ENCODE measurements at places on chromosomes 3 and 15.

DNA sequence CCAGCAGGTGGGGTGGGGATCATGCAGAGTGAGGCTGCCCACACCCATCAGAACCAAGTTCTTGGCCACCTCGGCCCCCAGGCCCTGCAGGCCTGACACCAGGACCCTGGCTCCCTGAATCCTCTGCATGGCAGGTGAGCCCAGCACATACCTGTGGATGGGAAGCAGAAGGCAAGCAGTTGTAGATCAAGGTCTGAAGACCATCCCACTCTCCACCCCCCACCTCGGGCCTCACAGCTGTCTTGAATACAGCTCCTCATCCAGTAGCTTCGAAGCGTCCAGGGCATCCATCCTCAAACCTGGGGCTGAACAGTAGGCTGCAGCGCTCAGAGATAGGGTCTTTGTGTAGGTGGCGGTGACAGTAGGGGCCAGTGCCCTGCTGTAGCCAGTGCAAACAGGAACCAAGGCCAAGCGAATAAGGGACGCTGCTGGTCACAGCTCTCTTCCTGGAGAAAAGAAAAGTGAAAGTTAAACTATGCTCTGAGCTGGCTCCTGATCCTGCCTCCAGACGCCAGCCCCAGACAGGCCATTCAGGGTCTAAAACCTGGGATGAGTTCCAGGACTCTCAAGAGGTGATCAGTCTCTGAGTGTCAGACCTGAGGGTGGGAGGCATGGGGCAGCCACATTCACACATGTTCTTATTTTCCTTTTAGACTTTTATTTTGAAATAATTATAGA is at the start of gene UBA7:
Gene UBA7, minus strand, starts transcription at position 457 of the 678 bp plus-strand sequence. Its CDS starts 166 bp downstream, at position 291.
- peak; percentile 50 for DNase-seq

DNA sequence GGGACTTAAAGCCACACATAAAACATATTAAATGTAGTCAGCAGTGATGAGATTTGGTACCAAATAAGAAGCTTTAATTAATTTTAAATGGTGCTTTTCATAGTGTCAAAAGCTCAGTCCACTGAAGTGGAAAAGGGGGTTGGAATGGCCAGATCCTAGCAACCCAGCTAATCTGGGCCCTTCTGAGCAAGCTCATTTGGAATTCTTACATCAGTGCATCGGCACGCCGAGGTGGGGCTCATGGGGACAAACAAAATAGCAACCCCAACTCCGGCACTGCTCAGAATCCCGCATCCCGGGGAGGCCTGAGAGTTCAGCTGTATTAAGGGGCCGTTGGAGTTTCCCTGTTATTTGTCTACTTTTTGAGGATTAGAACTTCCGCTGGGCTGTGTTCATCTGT is 526.4 kb downstream of the SOX2 start:
- no peak for DNase-seq

GRCh38 chr3:20424086-20424485 is 238.1 kb upstream of the SGO1 start:
- DNase-seq = no peak

- DNase-seq = no peak
These were observed 9.7 kb downstream of the NCBP2 start for GRCh38 chr3:196932600-196932999.

- no peak for DNase-seq
These were observed 184.0 kb downstream of the ABHD5 start for GRCh38 chr3:43874731-43875130.

DNA sequence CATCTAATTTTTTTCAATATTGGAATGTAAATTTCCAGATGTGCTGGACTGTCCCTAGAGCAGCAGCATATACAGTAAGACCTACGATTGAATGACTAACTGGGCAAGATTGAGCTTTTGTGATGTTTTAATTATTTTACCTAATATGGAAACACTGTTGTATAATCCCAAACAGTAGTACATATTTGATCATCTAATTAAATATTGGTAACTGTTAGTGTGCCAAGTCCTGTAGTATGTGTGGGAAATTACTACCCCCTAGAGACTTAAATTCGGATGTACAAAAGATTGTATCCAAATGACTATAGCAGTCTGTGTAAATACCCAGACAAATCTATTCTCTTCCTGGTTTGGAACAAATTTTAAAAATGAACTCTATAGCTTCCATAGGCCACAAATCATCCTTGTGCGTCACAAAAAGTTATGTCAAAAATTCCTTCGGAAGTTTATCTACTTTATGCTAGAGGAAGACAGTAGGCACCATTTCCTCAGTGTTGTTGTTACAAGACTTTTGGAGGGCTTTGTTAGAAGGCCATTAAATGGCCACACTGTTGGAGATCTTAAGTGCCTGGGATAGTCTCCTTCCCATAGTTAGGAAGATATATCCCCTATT is 41.6 kb downstream of the NKIRAS1 start:
- no peak for DNase-seq

GRCh38 chr3:192915722-192916121 is 1.9 kb downstream of the MB21D2 start:
- no peak for DNase-seq

DNA sequence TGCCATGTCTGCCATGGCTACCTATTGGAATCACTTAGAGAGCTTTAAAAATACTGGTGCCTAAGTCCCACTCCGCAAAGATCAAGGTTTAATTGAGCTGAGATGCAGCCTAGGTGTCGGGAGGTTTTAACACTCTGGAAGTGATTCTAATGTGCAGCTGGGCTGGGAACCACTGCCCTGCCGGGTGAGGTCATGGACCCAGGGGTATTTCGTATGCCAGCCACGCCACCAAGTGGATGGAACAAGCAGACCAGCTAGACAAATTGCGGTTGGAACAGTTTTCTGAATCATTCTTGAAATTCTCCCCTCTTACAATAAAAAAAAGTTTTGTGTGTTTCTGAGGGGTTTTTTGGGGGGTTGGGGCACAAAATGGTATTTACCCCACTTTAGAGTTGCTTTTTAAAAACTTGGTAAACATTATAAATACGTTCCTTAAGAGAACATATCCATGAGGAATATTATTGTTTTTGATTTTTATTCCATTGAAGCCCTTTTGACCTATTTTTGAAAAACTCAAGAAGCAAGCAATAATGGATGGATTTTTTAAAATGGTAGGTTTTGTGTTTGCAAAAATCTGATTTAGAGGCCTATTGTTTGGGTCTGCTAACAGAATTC is 66.2 kb upstream of the CSTA start:
- DNase-seq = peak; percentile 37

DNA sequence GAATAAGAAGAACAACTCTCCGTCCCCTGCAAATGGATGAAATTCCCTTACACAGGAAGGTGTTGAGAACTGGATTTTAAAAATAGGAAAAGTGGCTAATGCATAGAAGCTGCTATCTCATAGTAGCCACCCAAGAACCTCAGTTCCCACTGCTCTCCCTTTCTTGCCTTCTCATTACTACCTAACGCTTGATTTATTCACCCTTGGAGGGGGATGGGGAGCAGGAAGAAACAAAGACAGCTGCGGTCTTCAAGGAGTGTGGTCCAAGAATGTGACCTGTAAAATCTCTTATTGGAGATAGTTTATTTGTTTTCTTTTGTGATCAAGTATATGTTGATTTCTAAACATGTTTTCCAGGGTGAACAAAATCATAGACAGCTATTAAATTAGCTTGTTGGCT is 274.1 kb upstream of the CTNNB1 start:
- no peak for DNase-seq

GRCh38 chr3:157529085-157529484 is 25.9 kb upstream of the VEPH1 start:
- no peak for DNase-seq

- DNase-seq = no peak
These were observed 157.6 kb downstream of the SHQ1 start for GRCh38 chr3:72690629-72691028.

DNA sequence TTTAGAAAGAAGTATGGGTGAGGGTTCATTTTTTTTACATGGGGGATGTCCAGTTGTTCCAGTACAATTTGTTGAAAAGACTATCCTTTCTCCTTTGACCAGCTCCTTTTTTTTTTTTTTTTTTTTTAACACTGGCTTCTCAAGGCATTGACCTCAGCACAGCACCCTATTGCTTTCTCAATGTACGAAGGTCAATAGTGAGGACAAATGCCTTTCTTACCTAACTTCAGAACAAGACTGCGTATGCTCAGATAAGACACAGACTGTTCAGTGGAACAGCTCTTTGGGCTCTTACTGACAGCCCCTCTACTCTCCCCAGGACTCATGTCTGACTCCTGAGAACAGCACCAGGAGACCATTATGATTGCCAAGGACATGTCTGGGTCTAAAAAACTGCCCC is 10.4 kb upstream of the CILP start:
- DNase-seq = no peak

- DNase-seq = no peak
These were observed 107.5 kb upstream of the MRPS22 start for GRCh38 chr3:139236336-139236735.

DNA sequence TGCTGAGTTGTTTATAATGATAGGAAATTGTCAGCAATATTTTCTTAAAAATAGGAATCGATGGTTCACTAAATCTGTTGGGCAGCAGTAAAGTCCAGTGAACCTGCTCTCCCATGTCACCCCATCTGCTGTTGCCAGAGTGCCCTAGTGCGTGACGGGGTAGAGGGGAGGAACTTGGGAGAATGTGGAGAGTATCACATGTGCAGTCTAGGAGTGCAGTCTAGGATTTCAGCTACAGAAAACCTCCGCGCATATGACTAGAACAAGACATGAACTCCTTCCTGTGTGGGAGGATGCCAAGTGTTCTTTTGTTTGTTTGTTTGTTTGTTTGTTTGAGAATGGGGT is 74.6 kb upstream of the ACAD9 start:
- DNase-seq = no peak

DNA sequence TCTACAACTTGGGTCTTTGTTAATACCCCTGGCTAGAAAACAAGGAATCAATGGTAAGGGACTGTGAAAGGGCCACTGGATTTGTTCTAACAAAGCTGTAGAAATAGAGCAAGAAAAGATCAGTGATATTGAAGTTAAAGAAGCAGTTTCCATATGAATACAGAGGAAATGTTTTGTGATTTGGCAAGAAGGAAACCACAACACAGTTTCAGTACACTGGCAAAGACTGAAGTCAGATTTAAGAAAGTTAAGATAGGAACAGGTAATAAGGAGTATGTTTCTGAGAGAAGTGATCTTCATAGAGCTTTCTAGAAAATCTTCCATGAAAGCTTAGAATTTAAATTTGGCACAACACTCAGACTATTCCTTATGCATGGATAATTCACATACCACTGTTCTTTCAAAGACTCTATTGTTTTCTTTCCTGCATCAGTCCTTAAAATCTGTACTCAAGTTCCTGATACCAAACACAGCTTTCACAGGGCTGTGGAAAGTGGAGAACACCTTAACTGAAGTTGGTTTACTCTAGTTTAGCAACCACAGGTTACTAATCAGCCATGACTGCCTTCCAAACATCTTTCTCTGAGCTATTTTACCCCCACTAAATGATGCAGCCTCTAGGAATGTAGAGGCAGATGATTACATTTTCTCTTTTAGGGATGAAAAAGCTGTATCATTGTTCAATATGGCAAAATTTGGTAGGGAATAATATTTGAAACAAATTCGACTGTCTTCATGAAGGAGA is 32.4 kb upstream of the ALCAM start:
- DNase-seq = no peak

DNA sequence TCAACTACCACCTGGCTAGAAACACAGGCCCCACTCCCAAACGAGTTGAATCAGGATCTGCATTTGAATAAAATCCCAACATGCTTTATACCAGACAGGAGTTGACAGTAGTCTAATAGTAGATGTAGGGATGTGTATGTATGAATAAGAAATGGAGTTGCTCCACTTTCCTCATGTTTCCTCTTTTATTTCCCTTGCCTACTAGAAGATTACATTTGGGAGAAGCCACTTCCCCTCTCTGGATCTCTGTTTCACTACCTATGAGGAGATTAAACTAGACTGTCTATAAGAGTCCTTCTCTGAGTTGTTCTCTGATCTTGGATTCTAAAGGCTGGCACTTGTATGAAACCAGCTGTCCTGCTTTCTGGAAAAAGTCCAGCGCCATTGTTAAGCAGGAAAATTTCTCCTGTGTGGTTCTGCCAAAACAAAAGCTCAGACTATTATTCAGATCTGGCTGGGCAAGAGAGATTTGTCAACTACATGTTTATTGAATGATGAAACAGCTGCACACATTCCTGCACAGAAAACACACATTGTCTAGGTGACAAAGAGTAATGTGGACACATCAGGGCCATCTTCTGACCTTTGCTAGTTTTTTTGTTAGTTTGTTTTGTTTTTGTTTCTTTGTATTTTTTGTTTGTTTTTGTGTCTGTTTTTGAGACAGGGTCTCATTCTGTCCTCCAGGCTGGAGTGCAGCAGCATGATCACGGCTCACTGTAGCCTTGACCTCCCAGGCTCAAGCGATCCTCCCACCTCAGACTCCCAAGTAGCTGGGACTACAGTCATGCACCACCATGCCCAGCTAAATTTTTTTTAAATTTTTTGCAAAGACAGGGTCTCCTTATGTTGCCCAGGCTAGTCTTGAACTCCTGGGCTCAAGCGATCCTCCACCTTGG is 29.9 kb downstream of the ACP3 start:
- no peak for DNase-seq

GRCh38 chr3:15521573-15521965 is at the start of gene COLQ:
TSS of gene COLQ (minus strand) at chr3:15521706. CDS start at chr3:15521625, 81 bp downstream.
- no peak for DNase-seq

GRCh38 chr15:77195586-77195985 is 124.7 kb upstream of the TSPAN3 start:
- DNase-seq = no peak

DNA sequence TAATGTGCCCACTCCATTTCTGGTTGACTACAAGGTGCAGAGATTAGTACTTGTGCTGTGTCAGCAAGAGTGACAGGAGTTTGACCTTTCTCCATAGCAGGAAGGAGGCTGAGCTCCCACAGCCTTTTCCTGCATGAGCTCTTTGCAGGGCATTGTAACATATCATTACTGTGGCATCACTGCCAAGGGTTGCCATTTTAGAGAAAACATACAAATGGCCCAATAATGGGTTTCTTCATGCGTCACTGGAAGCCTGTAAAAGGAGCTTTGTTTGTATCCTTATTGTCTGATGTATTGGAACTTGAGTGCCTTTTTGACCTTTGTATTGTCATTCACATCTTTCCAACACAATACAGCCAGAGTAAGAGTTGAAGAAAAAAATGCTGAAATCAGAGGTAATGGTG is 323.0 kb upstream of the CDIN1 start:
- no peak for DNase-seq

DNA sequence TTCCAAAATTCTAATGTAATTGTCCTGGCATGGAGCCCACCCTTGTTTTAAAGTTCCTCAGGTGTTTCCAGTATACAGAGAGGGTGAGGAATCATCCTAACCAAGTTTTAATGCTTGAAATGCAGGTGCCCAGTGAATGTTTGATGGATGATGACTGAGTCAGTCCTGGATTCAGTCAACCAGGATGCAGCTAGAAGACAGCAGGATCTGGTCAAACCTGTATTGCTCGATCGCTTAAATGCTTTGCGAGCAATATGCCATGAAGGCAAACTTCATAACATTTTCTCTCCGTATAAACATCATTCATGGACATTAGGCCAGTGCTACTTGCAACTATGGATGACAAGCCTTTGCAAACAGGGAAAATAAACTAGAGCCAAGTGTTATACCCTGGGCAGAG is 591.2 kb downstream of the RSL24D1 start:
- no peak for DNase-seq

Data from CD4-positive, alpha-beta T cell treated with Interleukin-2 at 100 ng/mL for 4 hours (primary cell).